ENCODE measurements at places on chromosomes 4 and X.

GRCh38 chr4:140134746-140135425, 19.1 kb downstream of the MAML3 start:
- DNase-seq: no peak

DNA sequence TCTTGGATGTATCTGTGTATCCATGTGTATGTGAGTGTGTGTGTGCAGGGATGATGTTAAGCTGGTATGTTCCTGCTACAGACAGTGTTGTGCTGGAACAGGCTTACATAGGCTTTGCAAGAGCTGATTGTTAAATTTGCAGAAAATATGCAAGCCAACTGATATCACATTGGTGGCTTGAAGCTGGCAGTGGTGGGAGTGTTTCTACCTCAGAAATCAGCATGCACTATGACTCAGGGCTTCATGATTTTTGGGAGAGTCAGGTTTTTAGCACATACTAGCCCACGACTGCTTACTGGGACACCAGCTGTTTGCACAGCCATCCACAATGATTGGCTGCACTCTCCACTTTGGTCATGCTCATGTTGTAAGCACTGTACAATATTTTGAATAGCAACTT, 261.8 kb downstream of the DHX15 start:
- DNase-seq: no peak

DNA sequence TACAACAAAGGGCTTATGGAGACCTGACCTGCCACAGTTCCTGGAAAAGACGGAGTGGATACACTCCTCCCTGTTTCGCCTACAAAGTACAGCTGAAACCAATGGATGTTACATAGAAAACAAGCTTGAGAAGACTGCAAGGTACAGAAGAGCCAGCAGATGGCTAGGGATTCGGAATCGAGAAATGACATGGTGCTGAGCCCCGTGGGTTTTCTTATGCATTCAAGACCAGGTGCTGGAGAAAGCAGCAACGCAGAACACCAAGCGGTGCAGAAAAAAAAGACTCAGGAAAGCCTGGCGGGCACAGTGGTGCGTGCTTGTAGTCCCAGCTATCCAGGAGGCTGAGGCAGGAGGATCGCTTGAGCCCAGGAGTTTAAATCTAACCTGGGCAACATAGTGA, 13.8 kb downstream of the TIMM17B start:
- DNase-seq: no peak

DNA sequence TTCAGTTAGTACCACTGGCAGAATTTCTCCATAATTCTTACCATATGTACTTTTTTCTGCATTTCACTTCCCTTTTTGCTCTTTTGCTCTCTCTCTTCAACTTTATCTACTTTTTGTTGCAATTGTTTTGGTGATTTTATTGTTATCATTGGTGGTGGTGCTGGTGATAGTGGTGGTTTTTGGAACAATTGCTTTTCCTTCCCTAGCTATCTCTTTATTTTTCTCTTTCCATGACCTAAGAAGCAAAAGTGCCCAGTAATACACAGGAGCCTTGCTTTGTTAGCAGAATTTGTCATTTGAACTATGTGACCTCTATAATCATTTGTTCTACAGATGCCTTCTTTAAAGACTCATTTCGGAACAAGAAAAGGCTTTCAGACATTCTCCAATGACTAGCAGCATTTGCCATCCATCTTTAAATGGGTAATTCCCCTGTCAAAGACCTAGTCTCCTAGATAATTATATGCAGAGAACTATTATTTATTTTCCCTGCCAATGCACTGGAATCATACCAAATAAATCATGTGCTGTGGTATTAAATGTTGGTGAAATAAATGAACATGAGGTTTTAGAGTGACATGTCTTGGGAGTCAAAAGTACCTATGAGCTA, 154.5 kb downstream of the GASK1B start:
- DNase-seq: no peak

- DNase-seq: no peak
Observed at GRCh38 chr4:5749568-5749967, 38.6 kb downstream of the EVC start.
